ENCODE measurements at places on chromosomes 12 and 14. TPM values are rescaled to one million over a fixed set of nuclear protein-coding genes. Genes with fewer than 3 reads are reported as not detected.
A peak's percentile ranks its signal among the peaks of the same experiment; 100 is the strongest.

The AKAP6 gene
- total RNA-seq: 9.1 TPM

- H3K4me1 ChIP-seq: no peaks in the 10 kb centered on the region
- H3K27ac ChIP-seq: no peak overlapping the region
- no peak overlapping the region for H3K4me3 ChIP-seq
- DNase-seq: no peak
These were observed 326.4 kb downstream of the RPL10L start for GRCh38 chr14:46325157-46325556.

DNA sequence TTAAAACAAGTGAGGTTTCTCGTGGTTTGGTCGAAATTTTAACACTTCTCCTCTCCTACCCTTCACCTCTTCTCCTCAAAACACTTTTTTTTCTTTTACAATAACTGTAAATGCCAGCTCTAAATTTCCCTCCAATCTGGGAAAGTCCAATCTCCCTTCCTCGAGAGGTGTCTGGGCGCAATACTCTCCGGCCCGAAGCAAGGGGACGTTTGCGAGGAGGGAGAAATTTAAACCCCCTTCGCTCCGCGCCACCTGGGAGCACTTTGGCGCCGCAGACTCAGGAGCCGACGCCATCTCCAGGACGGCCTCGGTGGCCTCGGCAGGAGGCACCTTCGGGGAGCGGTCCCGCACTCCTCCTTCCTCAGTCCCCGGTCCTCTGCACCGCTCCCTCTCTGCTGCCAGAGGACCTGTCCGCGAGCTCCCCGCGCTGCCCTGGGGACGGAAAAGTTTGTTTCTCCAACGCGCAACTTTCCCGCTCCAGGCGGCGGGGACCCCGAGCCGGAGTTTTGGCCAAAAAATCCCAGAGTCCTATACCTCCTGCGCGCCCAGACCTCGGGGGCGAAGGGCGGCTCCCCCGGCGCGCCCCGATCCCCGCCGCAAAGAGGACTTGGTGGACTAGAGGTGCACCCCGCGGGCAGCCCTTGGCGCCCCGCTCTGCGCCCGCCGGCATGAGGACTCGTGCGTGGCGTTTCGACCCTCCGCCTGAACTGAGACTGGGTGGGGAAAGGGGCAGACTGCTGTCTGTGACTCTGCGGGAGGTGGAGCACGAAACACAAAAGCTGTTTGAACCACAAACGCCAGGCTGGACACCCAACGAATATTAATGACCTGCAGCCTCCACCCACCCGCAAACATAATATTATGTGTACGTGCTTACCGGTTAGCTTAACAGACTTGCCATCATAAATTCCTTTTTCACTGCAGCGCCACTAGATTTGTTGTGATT lies 95.2 kb upstream of the HMGA2 start:
- no peaks in the 10 kb centered on the region for H3K4me1 ChIP-seq
- H3K4me3 ChIP-seq: no peak overlapping the region
- no peak for DNase-seq
- peaks cover 56% of the 10 kb centered on the region for H3K27me3 ChIP-seq
- H3K36me3 ChIP-seq: no peaks in the 10 kb centered on the region

DNA sequence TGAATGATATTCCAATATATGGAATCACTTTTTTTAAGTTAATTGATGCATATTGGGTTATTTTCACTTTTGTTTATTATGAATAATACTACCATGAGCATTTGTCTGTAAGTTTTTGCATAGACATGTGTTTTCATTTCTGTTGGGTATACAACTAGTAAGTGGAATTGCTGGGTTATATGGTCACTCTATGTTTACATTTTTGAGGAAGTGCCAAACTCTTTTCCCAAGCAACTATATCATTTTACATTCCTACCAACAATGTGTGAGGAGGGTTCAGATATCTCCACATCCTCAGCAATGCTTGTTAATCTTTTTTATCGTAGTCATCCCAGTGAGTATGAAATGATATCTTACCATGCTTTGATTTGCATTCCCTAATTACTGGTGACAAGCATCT lies 64.0 kb downstream of the MON2 start:
- H3K4me1 ChIP-seq: no peaks in the 10 kb centered on the region
- DNase-seq: no peak
- no peaks in the 10 kb centered on the region for H3K27me3 ChIP-seq
- H3K27ac ChIP-seq: no peak overlapping the region

The AMN gene
- total RNA-seq: 0.16 TPM

The CISTR gene
- not detected for total RNA-seq

GRCh38 chr12:102571889-102572288 lies 91.5 kb upstream of the IGF1 start:
- no peaks in the 10 kb centered on the region for H3K27me3 ChIP-seq
- H3K4me3 ChIP-seq: no peak overlapping the region
- no peaks in the 10 kb centered on the region for H3K36me3 ChIP-seq
- H3K27ac ChIP-seq: no peak overlapping the region

DNA sequence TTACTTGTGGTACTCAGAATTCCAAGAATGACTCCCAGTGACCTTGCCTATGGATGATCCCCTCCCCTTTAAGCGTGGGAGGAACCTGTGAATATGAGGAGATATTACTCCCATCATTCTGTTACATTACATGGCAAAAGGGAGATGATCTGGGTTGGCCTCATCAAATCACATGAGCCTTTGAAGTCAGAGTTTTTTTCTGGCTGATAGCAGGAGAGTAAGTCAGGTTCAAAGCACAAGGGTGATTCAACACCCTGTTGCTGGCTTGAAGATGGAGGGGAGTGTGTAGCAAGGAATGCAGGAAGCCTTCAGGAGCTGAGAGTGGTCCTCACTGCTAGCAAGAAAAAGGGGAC lies 9.1 kb upstream of the MDM2 start:
- H3K27ac ChIP-seq: no peak overlapping the region
- no peaks in the 10 kb centered on the region for H3K36me3 ChIP-seq
- H3K27me3 ChIP-seq: no peaks in the 10 kb centered on the region
- no peak for DNase-seq

GRCh38 chr14:53126731-53127130 lies 26.4 kb downstream of the DDHD1 start:
- no peaks in the 10 kb centered on the region for H3K4me1 ChIP-seq
- H3K27ac ChIP-seq: no peak overlapping the region
- peak overlapping the region; percentile 4 for H3K4me3 ChIP-seq
- H3K27me3 ChIP-seq: no peaks in the 10 kb centered on the region

The TUBA1A gene
- total RNA-seq: 215 TPM

- no peaks in the 10 kb centered on the region for H3K4me1 ChIP-seq
- H3K4me3 ChIP-seq: no peak overlapping the region
- no peak overlapping the region for H3K27ac ChIP-seq
- H3K27me3 ChIP-seq: no peaks in the 10 kb centered on the region
- DNase-seq: no peak
These were observed 34.0 kb upstream of the COX6A1 start for GRCh38 chr12:120403869-120404268.

The ADAM21 gene
- 0.16 TPM for total RNA-seq

The TRPV4 gene
- total RNA-seq: 6.4 TPM

GRCh38 chr14:45807178-45807899 lies 554.3 kb upstream of the MIS18BP1 start:
- H3K4me3 ChIP-seq: no peak overlapping the region
- no peak overlapping the region for H3K27ac ChIP-seq
- no peaks in the 10 kb centered on the region for H3K36me3 ChIP-seq
- H3K4me1 ChIP-seq: no peaks in the 10 kb centered on the region

- H3K36me3 ChIP-seq: no peaks in the 10 kb centered on the region
- no peaks in the 10 kb centered on the region for H3K27me3 ChIP-seq
- H3K4me1 ChIP-seq: peaks cover 13% of the 10 kb centered on the region
- peak overlapping the region; percentile 99 for H3K27ac ChIP-seq
- peak; percentile 92 for DNase-seq
These were observed 9.2 kb downstream of the HOXC8 start for GRCh38 chr12:54017878-54018467.

The TMEM30B gene
- 36.7 TPM for total RNA-seq

Measured in breast epithelium (tissue), 4 donors.